ENCODE measurements at places on chromosomes 13 and 19.

DNA sequence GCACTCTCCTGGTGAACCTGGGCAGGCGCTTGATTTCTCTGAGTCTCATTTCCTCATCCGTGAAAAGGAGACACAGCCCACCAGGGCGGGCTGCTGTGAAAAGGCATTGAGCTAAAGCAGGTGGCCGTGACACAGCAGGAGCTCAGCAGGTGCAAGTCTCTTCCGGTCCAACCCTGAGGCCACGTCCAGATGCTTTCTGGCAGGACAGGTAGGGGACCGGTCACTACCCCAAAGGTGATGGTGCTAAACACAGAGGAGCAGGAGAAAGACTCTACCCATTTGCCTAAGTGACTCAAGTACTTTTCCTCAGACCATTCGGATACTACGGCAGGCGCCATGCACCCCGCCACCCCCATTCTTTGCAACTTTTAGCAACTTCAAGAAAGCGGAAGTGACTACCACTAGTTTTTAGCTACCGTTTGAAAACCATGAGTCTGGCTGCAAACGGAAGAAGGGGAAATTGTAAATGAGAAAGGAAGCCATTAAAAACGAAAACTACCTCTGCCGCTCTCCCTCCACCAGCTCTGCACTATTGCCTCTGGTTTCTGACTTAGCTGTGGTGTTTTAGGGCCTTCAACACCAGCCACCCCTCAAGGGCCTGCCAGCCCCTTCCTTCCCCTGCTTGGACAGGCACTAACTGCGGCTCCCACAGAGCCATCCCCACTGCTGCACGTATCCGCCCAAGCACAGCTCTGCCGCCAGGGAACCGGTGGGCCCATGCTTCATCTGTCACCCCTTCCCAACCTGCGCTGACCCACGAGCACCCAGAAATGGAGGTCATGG, 4.8 kb downstream of the PPP6R1 start:
- no peak for DNase-seq

- no peak for DNase-seq
These were observed 55.5 kb downstream of the MLLT1 start for GRCh38 chr19:6224308-6224675.

DNA sequence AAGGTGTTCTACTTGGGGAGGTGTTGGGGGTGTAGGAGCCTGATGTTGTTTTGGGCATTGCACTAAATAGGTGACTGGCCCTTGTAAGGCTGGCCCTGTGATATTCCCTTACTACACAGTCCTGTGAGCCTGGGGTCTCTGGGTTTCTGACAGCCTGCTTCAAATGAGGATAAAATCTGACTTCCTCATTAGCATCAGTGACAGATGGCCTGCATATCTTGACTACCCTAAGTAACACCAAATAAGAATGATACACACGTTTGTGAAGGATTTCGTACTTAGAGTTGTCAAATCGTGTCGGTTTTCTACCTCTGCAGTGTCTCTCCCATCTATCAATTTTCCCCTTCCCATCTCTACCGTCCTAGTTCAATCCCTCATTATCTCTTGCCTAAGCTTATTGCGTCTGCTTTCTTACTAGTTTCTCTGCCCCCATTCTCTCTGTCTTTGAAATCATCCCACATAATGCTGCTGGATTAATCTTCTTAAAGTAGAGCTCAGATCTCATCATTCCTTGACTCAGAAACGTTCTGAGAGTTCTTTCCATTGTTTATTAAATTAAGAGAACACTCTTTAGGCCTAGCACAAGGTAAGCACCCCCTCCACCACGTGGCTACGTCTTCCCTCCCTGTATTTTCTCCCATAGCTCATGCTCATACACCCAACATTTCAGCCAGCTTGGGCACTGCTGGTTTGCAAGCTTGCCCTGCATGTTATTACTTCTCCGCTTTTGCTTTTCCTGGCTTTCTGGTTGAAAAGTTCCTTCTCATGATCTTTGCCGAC, 26.2 kb upstream of the CNMD start:
- no peak for DNase-seq

GRCh38 chr13:107512551-107512950, 702.8 kb downstream of the LIG4 start:
- DNase-seq: no peak

- no peak for DNase-seq
These were observed 542.7 kb upstream of the SLITRK5 start for GRCh38 chr13:87128491-87128890.

GRCh38 chr19:43790587-43790986, 9.8 kb upstream of the KCNN4 start:
- no peak for DNase-seq

DNA sequence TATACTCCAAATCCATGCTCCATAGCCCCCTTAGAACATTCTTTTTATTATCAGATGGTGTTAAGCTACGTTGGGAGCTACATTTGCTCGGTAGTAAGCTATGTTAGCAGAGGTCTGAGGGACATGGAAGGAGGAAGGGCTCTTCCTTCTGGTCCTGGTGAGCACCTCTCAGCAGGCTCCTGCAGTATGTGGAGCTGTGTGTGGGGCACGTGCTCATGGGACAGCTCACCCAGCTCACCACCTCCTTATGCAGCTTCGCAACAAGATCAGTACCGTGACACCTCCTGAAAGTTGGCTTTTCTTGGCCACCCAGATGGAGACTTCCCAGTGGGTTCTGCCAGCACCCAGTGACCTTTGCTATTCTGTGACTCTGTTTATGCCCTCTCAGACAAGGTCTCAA, 400.5 kb upstream of the SLC10A2 start:
- DNase-seq: no peak

GRCh38 chr19:3285647-3286176, 61.3 kb downstream of the CELF5 start:
- peak; percentile 28 for DNase-seq

DNA sequence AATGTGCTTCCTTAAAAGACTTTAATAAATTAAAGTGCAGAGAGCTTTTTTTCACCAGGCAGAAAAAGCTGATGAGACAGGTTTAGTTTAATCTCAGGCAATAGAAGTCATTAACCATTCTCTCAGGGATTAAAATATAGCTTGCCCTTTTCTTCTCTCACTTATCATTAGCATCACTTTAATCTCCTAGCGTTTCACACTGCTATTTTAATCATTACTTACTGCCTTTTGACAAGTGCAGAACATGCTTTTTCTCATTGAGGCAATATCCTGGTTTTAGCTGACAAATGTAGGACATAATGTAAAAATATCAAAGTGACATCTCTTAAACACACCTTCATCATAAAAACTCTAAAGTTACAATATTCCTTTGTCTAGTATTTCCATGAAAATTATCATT, 94.6 kb downstream of the DACH1 start:
- DNase-seq: no peak

- peak; percentile 48 for DNase-seq
These were observed 1.0 kb downstream of the COL4A1 start for GRCh38 chr13:110305949-110306339.

GRCh38 chr13:24892829-24893228, 128.9 kb downstream of the RNF17 start:
- no peak for DNase-seq

DNA sequence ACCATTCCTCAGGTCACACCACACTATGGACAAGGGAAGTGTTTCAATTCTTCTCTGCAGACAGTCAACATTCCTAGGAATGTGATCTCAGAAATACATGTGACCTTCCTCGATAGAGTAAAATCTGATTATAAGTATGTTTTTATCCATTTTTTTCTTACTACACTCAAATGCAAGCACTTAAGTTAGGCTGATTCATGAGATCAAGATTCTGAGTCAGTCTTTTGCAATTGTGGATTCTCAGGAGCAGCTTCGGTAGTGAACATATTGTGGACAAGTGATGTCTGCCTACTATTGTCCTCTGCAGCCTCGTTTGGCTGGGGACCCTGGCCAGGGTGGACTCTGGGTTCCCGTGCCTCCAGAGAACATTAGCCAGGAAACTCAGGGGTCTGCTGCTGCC, 3.2 kb downstream of the SERPINE3 start:
- DNase-seq: peak; percentile 82

- no peak for DNase-seq
These were observed 8.6 kb downstream of the CALM3 start for GRCh38 chr19:46609511-46610412.

DNA sequence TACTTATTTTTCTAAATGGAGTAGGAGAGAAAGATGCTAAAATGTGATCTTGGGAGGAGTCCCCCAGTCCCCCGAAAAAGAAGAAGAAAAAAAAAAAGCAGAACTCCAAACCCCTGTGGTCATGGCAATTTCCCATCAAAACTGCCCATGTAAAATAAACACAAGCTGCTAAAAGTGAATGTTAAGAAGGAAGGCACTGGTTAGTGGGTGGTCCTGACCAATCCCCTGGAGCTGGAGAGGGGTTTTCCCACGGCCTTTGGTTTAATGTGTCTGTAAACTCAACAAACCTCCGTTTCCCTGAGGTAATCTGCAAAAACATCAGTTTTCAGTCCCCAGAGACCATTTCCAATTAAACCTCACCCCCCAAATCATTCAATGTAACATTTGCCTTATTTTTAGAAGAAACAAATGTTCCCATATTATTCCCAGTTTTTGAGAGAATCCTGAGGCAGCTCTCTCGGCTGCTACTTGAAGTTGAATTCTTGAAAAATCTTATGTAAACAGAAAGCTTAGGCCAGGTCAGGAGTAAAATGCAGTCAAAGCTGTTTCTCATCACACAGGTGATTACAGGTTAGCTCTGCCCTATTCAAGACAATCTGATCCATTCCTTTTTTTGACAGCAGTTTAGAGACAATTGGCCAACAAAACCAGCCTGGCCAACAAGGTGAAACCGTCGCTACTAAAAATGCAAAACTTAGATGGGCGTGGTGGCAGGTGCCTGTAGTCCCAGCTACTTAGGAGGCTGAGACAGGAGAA, 17.0 kb downstream of the RAB3D start:
- no peak for DNase-seq

DNA sequence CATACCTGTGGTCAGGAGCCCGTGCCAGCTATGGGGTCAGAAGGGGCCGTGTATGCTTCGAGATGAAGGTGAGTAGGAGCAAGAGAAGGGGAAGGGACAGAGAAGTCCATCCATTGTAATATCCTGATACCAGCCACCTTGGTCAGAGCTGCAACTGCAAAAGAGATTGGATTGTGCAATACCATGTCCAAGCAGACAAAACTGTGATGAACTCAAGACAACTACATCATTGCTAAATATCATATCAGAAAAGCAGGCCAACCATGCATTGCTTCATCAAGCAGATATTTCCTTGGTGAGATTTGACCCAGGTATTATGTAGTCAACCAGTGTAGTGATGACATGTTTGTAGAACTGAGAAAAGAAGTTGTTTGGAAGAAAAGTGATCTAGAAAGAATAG, 12.1 kb downstream of the HNRNPUL1 start:
- peak; percentile 32 for DNase-seq

GRCh38 chr19:49338023-49338677, 2.9 kb downstream of the CD37 start:
- no peak for DNase-seq

GRCh38 chr19:46616631-46617322, 8.1 kb downstream of the PTGIR start:
- peak; percentile 55 for DNase-seq

- no peak for DNase-seq
These were observed 243.5 kb downstream of the TSHZ3 start for GRCh38 chr19:31105761-31106160.

DNA sequence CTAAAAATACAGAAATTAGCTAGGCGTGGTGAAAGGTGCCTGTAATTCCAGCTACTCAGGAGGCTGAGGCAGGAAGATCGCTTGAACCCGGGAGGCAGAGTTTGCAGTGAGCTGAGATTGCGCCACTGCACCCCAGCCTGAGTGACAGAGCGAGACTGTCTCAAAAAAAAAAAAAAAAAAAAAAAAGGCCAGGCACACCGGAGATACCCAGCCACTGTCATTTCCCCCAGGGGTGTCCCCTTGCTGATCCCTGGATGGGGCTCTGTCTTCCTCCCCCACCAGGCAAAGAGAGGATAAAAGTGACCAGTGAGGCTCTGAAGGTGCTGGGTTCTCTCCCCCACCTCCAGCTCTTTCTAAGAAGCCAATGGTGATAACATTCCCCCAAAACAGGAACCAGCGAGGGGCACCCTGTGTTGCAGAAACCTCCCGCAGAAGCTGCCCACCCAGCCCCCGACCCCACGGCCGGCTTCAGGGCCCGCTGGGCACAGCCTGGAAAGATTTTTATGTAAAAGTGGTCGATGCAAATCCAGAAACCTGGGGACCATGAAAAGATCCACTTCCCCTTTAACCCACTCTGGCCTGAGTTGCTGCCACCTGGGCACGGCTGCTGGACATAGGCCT, 61.4 kb upstream of the KLF2 start:
- DNase-seq: no peak

DNA sequence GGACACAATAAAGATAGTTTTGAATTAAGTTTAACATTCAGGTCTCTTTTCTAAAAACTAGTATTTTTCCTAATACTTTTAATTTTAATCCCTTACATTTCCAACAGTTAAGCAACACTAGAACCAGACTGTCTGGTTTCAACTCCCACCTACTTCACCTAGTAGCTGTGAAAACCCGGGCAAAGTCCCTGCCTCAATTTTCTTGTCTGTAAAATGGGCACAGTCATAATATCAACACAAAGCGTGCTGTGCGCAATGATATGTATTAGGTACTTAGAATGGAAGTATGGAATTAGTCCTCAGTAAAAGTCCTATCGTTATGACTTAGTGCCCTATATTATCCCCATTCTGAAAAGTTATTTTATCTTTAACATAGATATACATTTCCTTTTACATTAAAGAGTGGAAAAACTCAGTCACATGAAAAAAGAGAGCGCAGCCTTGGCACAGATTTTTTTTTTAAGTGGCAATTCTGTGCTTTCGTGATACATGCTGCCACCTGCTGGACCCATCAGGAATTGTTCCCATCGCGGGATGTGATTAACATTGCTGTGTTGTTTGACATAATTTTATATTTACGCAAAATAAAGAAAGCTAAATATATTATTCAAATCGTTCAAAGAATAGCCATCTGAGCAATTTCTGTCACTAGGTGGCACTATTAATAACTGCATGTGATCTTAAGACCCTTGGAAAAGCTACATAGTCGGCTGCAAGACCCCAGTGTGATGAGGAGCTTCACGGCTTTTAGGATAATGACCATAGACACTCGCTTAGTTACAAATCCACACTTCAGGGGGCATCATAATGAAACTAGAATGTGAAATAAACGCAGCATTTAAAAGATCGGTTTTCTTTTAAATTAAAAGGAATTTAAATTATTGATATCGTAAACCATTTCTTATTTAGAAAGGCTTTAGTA, 59.9 kb downstream of the LIG4 start:
- peak; percentile 67 for DNase-seq

DNA sequence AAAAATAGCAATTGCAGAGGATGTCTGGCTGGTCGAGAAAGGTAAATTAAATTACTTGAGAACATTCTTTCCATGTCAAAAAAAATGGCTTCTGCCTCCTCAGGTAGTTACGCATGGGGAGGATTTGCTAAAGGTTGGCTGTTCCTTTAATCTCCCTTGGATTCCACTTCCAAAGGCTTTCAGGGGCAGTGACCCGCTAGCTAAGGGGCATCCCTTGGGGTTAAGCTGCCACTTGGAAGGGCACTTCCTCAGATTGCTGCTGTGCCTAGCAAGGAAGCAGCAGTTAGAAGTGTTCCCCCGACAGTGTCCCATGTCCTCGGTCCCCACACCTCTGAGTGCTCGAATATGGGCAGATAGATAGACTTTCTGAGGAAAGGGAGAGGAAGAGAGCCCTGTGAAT, 108.5 kb downstream of the RGCC start:
- no peak for DNase-seq

GRCh38 chr13:50358231-50359040, 343.2 kb downstream of the KCNRG start:
- DNase-seq: no peak
